ENCODE measurements at places on chromosomes 3 and 15.

DNA sequence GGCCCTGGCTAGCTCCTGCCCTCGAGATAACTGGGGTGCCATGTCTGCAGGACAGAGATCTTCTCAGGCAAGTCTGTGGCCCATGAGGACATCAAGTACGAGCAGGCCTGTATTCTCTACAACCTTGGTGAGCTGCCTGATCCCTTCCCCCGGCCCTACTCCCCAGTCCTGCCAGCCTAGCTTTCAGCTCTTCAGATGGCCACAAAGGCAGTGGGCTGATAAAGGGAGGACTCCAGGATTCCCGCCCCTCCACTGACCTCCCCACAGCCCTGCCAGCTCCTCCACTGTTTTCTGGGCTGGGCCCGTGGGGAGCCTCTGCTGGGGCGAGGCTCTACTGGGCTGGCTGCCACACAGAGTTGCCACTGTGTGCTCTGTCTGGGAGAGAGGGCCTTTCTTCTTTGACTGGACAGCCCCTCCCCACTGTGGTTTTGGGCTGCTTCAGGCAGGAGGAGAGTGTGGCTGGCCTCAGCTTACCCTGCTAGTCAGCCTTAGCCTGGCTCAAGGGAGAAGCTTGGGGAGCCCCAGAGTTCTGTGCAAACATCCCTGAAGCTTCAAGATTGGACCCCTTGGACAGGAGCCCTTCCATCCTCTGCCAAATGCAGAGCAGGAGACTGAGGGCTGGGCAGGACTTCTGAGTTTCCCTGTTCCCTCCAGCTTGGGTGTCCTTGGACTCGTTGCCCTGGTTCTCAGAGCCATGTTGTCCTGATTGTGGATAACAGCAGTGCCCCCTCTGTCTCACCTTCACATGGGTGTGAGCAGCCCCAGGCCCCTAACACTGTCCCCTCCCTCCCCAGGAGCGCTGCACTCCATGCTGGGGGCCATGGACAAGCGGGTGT, 24.4 kb downstream of the PTPN23 start:
- no peak for DNase-seq

GRCh38 chr3:130816561-130817445, 70.2 kb upstream of the PIK3R4 start:
- DNase-seq: no peak

DNA sequence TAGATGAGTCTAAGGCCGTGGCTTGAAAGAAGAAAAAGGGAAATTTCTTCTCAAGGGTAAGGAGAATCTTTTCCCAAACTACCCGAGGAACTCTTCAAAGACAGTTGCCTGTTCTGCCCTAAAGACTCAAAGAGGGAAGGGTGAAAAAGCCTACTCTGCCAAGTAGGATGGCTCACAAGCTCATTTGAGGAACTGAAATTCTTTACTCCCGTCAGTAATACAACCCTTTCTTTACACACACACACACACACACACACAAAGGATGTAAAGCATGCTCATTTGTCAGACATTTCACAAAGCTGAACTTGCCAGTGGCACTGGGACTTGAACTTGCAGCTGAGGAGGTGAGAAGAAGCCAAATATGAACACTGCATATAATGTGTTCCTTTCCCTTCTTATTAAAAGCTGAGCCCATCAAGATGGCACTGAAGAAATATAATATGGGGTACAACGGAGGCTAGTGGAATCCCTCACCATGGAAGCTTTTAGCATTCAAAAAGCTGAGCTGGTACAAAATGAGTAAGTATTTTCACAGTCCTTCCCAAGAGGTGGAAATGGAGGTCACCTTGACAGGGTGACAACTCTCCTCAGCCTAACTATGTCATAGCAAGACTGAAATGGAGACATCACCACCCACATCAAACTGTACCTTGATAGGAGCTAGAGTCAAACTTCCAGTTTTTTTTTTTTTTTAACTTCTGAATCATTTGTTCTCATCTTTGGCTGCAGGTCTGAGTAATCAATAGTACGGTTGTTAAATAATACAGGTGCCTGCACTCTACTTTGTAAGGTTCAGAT, 57.6 kb downstream of the TAFA4 start:
- DNase-seq: no peak

GRCh38 chr15:78537266-78537905, 2.9 kb upstream of the PSMA4 start:
- DNase-seq: no peak

GRCh38 chr3:61061092-61061723, 190.0 kb downstream of the FHIT start:
- no peak for DNase-seq

- DNase-seq: no peak
Measured at GRCh38 chr3:139982404-139982803, 47.4 kb downstream of the CLSTN2 start.

GRCh38 chr15:83919319-83919830, 265.5 kb downstream of the ADAMTSL3 start:
- DNase-seq: no peak

DNA sequence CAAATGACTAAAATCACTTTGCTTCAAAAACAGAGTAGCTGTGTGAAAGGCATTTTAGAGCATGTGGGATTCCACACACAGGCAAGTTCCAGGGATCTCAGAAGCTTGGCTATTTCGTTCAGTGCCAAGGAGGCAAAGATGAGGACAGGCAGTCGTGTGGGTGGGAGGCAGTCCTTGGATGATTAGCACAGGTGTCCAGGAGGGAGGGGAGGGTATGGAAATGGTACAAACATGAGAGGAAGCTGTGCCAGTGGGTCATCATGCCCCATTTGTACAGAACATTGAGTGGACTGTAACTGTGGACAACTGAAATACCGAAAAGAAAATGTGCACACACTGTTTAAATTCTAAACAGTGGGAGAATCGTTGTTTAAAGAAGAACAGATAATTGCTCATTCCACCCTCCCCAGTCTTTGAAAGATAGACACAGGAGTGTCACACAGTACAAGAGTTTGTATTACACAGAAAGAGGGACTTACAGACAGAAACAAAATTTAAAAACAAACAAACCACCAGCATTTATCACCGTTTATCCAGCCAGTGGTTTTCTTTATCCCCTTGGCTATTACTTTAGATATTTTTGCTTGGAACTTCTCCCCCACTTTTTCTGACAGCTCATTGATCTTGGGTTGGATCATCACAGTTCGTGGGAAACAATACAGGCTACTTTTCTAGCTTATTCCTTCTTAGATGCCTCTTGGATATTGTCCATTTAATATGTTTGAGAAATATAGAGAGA, 122.9 kb downstream of the GREM1 start:
- DNase-seq: no peak

DNA sequence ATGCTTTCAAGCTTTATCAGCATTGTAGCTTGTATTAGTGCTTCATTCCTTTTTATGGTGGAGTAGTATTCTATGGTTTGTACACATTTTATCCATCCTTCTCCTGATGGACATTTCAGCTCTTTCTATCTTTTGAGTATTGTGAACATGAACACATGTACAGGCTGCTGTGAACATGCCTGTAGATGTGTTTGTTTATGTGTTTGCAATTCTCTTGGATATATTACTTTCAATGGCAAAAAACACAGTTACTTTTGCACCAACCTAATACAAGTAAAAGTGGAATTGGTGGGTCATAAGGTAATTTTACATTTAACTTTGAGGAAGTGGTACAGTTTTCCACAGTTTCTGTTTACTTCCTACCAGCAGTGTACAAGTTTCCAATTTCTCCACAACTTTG, 180.4 kb downstream of the FNDC3B start:
- no peak for DNase-seq

- no peak for DNase-seq
Measured at GRCh38 chr3:13136426-13136825, 63.2 kb upstream of the IQSEC1 start.

DNA sequence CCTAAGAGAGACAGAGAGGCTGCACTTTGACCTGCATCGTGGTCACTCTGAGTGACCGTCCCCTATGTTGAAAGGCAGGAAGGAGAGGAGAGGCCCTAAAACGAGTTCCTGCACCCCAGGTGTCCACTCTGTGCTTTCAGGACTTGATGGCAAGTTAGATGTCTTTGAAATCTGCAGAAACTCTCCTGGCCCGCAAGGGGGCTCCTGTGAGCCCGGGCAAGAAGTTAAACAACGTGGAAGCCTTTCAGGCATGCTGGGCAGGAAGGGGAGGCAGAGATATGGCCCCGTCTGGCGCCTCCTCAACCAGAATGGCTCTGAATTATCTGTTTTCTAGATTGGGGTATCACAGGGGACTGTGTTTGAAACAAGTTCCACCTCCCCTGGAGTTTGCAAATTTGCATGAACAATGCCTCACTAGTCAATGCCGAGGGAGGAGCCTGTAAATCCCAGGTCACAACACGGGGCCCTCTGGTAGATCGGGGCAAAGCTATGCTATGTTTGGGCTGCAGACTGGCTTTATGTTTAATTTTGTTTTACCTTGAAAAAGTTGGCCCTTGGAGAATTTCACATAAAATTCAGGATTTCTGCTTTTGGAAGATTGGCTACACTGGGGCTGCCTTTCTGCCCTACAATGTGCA, 9.8 kb downstream of the CTXND1 start:
- DNase-seq: no peak

- DNase-seq: no peak
Measured at GRCh38 chr3:131231710-131232389, 149.7 kb upstream of the NUDT16 start.

- peak; percentile 36 for DNase-seq
Measured at GRCh38 chr3:126476166-126477060, 722 bp upstream of the ZXDC start.

- no peak for DNase-seq
Measured at GRCh38 chr15:70627734-70628548, 135.4 kb downstream of the UACA start.

- no peak for DNase-seq
Measured at GRCh38 chr3:189334064-189334920, 162.5 kb downstream of the TPRG1 start.

- no peak for DNase-seq
Measured at GRCh38 chr15:39407116-39407515, 173.8 kb upstream of the THBS1 start.

Data from esophagus squamous epithelium (tissue), 5 donors.